ENCODE measurements at places on chromosomes 3 and 15. TPM values are rescaled to one million over a fixed set of nuclear protein-coding genes. Genes with fewer than 3 reads are reported as not detected.

DNA sequence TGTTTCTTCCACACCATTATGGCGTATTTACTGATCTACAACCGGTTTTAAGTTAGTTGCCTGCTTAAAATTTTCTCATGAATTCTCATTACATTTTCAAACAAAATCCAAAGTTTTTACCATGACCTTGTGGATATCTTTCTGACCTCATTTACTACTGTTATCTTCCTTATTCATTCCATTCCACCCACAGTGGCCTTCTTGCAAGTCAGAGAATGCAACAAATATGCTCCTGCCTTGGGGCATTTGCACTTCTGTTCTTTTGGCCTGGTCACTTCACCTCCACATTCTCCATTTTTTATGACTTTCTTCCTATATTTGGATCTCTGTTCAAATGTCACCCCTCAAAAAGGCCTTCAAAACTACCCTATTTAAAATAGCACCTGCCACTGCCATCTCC lies 8.8 kb upstream of the SLC15A2 start:
- DNase-seq: no peak

GRCh38 chr15:48557335-48557734 lies 88.2 kb downstream of the FBN1 start:
- no peak for DNase-seq

The SPCS1 gene
- 13.6 TPM for total RNA-seq

DNA sequence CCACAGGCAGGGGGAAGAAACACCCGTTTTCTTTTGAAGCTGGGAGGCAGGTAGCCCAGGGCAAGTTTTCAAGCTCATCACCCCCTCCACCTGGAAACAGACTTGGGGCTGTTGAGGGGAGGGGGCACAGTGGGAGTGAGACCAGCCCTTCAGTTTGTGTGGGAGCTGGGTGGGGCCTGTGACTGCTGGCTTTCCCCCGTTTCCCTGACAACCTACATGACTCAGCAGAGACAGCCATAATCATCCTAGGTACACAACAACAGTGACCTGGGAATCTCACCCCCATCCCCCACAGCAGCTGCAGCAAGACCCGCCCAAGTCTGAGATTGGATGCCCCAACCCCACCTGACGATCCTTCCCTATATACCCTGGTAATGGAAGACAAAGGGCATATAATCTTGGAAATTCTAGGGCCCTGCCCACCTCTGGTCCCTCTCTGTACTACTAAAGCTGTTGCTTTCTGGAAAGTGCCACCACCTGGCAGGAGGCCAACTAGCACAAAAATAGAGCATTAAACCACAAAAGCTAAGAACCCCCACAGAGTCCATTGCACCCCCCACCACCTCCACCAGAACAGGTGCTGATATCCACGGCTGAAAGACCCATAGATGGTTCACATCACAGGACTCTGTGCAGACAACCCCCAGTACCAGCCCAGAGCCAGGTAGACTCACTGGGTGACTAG lies 422.2 kb upstream of the SGO1 start:
- DNase-seq: no peak

The TBCCD1 gene
- 8.3 TPM for total RNA-seq

DNA sequence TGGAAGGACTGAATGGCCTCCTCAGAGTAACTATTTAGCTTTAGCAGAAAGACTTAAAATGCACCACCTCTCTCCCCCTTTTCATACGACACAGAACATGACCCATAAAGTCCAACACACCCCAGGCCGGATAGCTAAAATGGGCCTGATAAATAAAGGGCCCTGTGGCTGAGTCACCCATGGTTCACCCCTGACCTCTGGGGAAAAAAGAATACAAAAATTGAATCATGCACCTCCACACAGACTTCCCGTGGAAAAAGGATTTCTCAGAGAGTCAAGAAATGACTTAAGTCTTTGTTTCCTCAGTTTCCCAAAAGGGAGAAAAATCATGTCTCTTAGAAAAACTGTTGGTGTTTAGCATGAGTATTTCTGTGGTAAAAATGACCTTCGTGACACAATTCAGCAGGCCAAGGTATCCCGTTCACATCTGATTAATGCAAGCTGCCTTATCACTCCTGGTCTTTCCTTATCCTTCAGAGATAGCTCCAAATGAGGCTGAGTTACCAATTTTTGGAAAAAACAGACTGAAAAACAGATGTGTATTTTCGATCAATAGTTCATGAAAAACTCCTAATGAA lies 34.0 kb upstream of the ARHGEF3 start:
- no peak for DNase-seq

The UBP1 gene
- 62.5 TPM for total RNA-seq

- no peak for DNase-seq
These were observed 140.3 kb downstream of the ADAMTSL3 start for GRCh38 chr15:83794209-83794608.

- DNase-seq: no peak
These were observed 54.7 kb upstream of the KLF13 start for GRCh38 chr15:31271711-31272557.

The SMCO1 gene
- total RNA-seq: not detected

The NOX5 gene
- not detected for total RNA-seq

The TEX9 gene
- total RNA-seq: 36.4 TPM

GRCh38 chr15:98444138-98444537 lies 204.2 kb upstream of the IGF1R start:
- no peak for DNase-seq

GRCh38 chr3:193909387-193909786 lies 226.6 kb upstream of the HES1 start:
- no peak for DNase-seq

The KLF15 gene
- total RNA-seq: 36.3 TPM

- no peak for DNase-seq
These were observed 251.8 kb upstream of the SUCLG2 start for GRCh38 chr3:67906261-67906660.

- DNase-seq: no peak
These were observed 8.3 kb downstream of the CCNL1 start for GRCh38 chr3:157151627-157152026.

DNA sequence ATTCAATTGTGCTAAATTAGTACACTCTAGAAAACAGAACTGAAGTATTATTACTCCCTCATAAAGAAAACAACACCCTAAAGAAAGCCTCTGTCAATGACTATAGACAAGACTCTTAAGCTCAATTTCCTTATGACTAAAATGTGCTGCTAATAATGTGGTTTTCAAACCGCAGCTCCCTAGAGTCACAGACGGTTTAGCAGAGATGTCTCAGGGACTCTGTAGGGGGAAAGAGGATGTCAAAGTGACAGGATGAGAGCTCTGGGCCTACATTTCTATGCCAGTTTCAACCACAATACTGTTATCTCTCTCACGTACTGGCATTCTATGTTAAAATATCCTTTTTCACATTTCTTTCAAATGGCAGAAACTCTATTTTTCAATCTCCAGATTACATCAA lies 37.6 kb upstream of the WDR49 start:
- DNase-seq: no peak

The CLDN18 gene
- 673 TPM for total RNA-seq

The CD200R1 gene
- total RNA-seq: 0.76 TPM

The KNG1 gene
- not detected for total RNA-seq

DNA sequence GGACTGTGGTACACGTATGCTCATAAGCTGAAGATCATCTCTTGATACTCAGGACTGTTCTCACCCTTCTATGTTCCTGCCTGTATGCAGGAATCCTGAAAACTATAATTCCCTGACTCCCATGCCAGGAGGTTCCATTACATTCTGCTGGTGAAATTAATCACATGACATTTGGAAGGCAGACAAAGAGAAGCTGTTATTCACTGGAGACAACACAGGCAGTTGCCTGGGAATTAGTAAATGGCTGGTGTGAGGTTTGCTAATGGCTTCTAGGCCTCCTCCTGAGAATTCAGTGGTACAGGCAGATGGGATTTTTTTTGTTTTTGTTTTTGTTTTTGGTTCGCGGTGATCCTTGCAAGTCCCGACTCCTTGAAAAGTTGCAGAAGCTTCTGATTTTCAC lies 91.4 kb downstream of the CTNNB1 start:
- no peak for DNase-seq

DNA sequence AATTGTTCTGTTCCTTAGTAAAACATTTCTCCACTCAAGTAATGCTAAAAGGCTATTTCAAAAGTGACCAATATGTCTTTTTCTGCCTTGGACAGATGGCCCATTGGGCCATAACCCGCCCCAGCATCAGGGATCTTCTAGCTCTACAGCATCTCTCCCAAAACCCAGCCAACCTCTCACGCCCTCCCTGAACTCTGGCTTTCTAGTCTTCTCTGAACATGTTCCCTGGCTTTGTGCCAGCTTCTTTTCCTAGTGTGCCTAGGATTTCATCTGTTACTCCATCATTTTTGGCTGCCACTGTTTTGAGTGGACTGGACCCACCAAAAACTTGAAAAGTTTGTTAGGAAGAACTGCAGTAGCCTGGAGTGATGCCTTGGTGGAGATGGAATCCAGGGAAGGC lies 30.7 kb downstream of the TRPM1 start:
- no peak for DNase-seq

The CHRNA7 gene
- 1.5 TPM for total RNA-seq

The LAMB2 gene
- total RNA-seq: 637 TPM

GRCh38 chr3:171658841-171659240 lies 151.4 kb downstream of the PLD1 start:
- DNase-seq: no peak

The ARGFX gene
- total RNA-seq: not detected

The ACTRT3 gene
- 1.2 TPM for total RNA-seq

- no peak for DNase-seq
These were observed 10.7 kb downstream of the GCNT3 start for GRCh38 chr15:59622289-59622688.

DNA sequence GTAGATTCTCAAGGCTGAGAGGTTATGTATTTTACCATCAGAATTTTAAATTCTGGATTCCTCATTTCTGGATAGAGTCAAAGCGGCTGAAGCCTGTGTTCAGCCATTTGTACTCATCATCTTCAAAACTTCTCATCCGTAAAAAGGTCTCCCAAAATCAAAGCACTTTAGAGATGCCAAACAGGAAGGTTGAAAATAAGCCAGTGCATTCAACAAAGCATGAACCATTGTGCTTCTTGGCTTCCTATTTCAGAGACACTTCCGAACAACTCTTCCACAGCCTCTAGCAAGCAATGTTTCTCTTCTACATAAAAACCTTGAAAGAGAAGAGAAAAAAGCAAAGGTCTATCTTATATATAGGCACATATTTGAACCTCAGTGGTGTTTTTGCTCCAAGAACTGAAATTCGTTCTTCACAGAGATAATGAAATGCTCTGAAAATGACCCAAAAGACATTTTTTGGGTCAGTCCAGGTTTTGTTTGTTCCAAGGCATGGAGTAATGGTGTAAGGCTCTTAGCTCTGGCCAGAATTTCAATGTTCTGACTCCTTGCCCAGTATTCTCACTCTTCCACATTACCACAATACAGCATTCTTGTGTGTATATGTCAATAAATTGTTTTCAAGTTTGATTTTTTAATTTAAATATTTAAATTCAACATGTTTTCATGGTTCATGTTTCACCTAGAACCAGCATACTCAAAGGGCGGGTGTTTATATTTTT lies 163.1 kb downstream of the STAC start:
- DNase-seq: no peak

DNA sequence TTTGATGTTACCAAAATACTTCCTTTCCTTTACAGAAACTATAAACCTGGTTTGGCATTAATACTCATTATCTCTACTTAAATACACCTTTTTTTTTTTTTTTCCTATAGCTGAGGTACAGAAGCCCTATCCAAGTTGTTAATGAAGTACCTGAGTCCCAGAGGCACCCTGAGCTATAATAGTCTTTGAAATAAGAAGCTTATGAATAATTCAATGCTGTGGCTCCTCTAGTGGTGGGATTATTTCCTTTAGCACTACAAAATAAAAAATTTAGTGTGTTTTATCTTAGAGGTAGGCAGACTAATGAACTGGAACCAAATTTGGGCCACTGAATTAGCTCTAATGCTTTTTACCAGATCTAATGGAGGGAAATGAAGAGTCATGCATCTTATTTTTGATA lies 611.9 kb downstream of the EDEM1 start:
- DNase-seq: no peak

- no peak for DNase-seq
These were observed 174.6 kb upstream of the TBL1XR1 start for GRCh38 chr3:177371888-177372287.

GRCh38 chr15:33094336-33094735 lies 100.2 kb downstream of the FMN1 start:
- no peak for DNase-seq

The ATP13A5 gene
- 2.9 TPM for total RNA-seq

The RPL15 gene
- 1,546 TPM for total RNA-seq

GRCh38 chr3:148825476-148825875 lies 2.1 kb upstream of the CPB1 start:
- DNase-seq: no peak

GRCh38 chr15:42611532-42611931 lies 36.1 kb downstream of the STARD9 start:
- no peak for DNase-seq

- no peak for DNase-seq
These were observed 142.2 kb downstream of the DOCK3 start for GRCh38 chr3:50816894-50817293.

DNA sequence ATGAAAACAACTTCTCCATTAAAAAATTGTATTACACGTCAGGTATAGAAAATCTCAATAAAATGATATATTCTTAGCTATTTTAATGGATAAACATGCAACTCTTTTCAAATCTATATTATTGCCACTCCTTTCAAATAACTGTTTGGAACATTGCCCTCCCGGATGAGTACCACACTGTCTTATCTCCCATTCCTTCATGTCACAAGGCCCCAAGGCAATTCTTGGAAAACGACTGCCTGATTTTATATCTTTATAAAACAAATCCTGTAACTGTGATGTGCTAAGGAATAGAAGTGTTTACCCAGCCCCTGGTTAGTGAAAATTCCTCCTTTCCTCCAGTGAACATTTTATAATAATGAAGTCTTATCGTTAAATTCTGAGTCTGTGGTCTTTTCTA lies 6.2 kb upstream of the ZNF619 start:
- DNase-seq: no peak

GRCh38 chr3:153127788-153128187 lies 34.2 kb upstream of the RAP2B start:
- no peak for DNase-seq

GRCh38 chr15:32716915-32717425 lies 834 bp upstream of the GREM1 start:
- no peak for DNase-seq

DNA sequence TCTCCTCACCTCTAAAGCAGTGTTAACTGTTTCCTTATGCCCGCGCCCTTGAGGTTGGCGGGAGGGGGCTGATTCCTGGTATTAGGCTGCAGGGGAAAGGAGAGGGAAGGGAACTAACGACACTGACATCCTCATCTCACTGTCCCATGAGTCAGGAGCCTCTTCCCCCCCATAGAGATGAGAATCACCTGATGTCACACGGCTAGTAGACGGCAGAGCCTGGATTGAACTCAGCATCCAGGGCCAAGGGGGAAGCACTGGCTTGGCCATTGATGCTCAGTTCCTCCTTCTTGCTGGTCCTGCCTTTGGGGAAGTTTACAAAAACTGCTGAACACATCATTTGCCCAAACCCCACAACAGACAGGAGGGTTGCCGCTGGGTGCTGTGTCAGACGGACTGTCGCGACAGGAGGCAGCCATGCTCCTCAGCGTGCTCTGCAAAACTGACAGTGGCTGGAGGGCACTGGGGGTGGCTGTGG lies 38.5 kb downstream of the IDH2 start:
- peak; percentile 60 for DNase-seq

GRCh38 chr3:74003734-74004133 lies 379.0 kb upstream of the PDZRN3 start:
- no peak for DNase-seq
